Body of pancreas (tissue), 4 donors: ENCODE measurements at places on chromosomes 1 and 21. TPM values are rescaled to one million over a fixed set of nuclear protein-coding genes. Genes with fewer than 3 reads are reported as not detected.

ZNF683 gene
- not detected for total RNA-seq

ZYG11A gene
- total RNA-seq, result not detected

KIF21B gene
- 1.6 TPM for total RNA-seq

LHX8 gene
- total RNA-seq, result not detected

GPN2 gene
- 8.8 TPM for total RNA-seq

MAP1LC3C gene
- 0.26 TPM for total RNA-seq

TNNI3K gene
- 11.5 TPM for total RNA-seq

FAM177B gene
- total RNA-seq, result not detected

LCE1E gene
- total RNA-seq, result not detected

- DNase-seq, result peak; percentile 34
These were observed 120.2 kb downstream of the ETS2 start for GRCh38 chr21:38925923-38926322.

- no peak for DNase-seq
These were observed 4.0 kb upstream of the AGBL4 start for GRCh38 chr1:50027794-50028193.

DNA sequence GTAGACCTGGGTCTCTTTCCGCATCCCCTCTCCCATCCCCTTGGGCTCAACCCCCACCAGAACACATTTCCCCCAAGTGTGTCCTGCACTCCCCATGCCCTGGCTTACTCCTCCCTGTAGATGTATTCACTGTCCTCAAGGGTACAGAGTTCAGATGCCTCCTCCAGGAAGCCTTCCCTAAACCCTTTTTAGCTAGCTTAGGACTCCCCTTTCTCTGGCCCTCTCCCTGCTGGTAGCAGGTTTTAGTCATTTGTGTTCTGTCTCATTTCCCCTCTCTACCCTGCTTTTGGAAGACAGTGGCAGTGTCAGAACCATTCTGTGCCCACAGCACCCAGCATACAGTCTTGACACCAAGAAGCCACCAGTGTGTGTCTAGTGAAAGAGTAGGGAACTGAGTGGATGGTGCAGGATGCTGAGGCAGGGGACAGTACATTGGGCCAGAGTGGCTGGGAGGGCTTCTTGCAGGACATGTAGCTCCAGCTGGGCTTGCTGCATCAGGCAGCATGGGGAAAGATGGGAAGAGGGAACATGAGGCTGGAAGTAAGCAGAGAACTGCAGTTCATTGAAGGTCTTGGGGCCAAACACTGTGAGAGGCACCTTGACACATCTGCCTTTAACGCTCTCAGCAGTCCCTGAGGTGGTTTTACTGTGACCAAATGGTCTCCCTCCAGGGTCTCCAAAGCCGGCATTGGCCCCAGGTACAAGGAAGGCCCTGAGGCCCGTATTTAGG lies 2.5 kb downstream of the FOXO6 start:
- no peak for DNase-seq

DNA sequence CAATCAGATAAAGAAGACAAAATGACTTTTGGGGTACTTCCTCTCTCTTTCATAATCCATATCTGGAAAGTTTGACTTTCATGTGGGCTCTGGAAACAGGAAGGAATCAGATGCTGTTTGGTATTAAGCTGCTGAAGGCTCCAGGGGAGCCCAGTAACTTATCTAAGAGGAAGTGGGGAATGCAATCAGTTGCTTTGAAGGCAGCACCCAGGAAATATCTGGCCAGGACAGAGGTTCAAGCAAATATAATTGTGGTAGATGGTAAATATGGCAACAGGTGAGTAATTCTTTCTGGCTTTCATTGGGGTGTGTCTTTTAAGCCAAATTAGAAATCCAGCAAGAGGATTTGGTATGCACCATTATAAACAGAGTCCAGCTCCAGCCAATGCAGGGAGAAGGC lies 44.4 kb downstream of the COLGALT2 start:
- DNase-seq, result no peak

DNA sequence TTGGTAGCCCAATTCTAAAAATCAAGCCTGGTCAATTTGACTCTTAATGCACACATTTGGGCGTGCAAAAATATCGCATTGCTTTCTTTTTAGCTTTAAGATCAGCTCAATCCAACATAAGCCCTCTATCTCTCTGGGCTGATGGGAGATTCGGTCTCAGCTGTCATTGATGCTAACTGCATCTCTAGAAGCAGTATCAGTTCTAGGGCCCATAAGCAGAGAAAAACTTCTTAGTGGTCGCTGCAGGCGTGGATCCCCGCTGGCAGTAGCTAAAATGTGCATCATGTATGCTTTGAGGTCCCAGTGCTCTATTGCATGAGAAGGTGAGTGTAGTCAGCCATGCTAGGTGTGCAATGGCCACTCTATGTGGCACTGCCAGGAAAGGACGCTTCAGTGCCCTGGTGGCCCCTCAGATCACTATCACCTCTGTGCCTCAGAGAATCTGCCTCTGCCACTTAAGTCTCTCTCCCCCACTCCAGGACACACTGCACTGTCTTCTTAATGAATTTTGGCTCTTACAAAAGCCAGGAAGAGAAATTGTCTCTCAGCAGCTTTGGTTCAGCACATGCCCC lies 79.7 kb upstream of the GADD45A start:
- DNase-seq, result no peak

DNA sequence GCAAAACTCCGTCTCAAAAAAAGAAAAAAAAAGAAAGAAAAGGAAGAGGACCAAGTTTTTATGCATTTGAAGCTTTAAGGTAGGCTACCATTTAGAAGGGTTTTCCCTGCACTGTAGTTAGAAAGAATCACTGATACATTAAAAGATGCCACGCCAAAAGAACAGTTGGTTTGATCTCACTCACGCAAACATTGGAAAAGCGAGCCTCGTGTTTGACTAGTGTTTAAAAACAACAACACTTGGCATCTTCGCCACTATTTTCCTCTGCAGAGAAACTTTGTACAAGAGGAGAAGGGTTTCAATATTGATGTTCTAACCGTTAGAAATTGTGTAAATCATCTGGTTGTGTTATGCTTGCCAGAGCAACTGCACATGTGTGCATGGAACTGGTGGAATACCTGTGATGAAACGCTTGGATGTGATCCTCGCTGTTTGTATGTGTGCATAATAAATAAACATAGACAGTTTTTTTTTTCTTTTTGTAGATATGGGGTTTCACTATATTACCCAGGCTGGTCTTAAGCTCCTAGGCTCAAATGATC lies 24.0 kb upstream of the CAMTA1 start:
- no peak for DNase-seq

GRCh38 chr1:163048869-163049268 lies 20.3 kb upstream of the RGS4 start:
- DNase-seq, result no peak

GRCh38 chr1:72438270-72438669 lies 155.9 kb upstream of the NEGR1 start:
- DNase-seq, result no peak

GRCh38 chr21:15749861-15750159 lies 20.0 kb downstream of the USP25 start:
- no peak for DNase-seq

DNA sequence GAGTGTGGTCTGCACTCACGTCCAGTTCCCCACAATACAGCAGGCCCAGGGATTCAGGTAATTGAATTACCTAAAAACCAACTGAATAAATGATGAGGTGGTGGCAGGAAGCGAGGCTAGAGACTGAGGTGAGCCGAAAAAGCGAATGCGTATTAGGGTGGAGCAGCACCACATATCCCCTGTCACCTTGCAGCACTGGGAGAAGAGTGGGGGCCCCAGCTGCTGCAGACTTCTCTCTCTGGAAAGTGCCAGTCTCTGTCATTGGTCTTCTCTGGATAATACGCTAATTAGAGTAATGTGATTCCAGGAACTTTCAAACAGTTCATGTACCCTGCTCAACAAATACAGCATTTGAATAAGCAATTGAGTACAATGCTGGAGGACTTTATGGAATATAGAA lies 199.0 kb downstream of the RPS6KC1 start:
- DNase-seq, result no peak

DNA sequence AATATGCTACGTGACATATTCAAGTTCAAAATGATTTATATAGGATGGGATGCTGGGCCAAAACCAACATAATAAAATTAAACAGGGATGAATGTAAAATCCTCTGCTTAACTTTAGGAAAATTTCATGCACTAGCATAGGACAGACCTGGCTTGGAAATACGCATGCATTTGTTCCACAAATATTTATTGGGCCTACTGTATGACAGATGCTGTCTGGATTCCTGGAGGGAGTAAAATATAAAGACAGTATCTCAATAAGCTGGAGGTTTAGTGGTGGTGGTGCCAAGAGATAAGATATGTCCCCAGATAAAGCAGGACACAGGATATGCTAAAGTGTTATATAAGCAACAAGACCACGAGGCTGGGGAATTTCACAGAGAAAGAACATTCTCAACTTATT lies 15.1 kb downstream of the RCSD1 start:
- DNase-seq, result no peak

DNA sequence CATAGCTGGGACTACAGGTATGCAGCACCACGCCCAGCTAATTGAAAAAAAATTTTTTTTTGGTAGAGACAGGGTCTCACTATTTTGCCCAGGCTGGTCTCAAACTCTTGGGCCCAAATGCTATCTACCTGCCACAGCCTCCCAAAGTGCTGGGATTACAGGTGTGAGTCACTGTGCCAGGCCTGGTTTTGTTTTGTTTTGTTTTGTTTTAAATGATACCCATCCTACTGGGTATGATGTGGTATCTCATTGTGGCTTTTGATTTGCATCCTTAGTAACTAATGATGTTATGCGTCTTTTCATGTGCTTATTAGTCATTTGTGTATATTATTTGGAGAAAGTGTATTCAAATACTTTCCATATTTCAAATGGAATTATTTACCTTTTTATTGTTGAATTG lies 142.3 kb downstream of the VPS13D start:
- no peak for DNase-seq

DNA sequence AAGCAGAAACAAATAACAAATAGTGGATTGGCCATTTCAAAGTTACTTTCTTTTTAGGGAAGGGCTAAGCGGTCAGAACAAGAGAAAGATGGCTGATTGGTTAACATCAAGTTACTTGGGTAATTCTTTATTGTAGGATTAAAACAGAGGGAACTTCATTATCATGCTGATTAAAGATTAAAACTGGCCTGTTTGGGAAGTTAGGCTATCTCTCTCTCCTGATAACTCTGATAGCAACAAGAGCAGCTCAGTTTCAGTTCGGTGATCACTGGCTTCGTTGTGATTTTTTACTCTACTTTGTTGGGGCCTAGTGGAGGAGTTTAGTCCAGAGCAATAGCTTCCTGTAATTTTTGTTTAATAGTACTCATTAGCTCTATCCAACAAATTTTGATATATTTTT lies 20.5 kb upstream of the COP1 start:
- no peak for DNase-seq
